ENCODE measurements at places on chromosomes 13 and 19. TPM values are rescaled to one million over a fixed set of nuclear protein-coding genes. Genes with fewer than 3 reads are reported as not detected.

Gene TUBA3C
- not detected for polyA plus RNA-seq

- no peak for DNase-seq
Measured at GRCh38 chr13:92384410-92384809, 842.2 kb upstream of the GPC6 start.

GRCh38 chr19:46976845-46977320 is 42.8 kb upstream of the NPAS1 start:
- no peak for DNase-seq

- DNase-seq, result no peak
Measured at GRCh38 chr19:49154279-49154678, 917 bp downstream of the HRC start.

DNA sequence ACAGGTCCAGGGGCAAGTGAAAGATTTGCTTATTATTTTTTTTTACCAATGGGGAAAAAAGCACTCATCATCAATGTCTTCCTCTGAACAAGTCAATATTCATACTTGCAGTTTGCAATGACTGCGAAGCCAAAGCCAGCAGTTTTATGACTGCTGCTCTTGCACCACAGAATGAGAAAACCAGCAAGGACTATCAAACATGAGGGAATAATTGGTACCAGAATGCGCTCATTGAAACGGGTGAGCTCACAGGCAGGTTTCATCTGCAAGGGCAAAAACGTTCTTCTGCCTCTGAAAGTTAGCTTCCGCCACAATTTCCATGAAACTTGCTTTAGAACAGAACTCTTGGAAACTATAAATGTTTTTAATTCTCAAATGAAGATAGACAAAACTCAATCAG is 5.5 kb downstream of the DLEU7 start:
- no peak for DNase-seq

DNA sequence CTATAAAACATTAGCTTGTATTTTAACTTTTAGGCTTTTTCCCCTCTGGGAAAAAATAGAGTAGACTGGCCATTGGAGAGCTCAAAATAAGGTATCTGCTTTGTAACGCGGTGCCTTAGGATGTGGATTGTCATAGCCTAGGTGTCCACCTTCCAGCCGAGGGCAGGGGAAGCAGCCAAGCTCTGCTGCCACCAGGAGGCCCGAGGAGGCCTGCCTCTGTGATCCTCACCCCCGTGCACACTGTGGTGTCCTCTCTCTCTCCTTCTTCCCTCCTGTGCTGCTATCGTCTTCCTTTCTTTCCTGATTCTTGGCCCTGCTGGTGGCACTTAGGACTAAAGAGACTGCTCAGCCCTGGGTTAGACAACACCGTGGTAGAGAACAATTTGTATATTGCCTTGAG is 11.3 kb downstream of the HNRNPM start:
- no peak for DNase-seq

DNA sequence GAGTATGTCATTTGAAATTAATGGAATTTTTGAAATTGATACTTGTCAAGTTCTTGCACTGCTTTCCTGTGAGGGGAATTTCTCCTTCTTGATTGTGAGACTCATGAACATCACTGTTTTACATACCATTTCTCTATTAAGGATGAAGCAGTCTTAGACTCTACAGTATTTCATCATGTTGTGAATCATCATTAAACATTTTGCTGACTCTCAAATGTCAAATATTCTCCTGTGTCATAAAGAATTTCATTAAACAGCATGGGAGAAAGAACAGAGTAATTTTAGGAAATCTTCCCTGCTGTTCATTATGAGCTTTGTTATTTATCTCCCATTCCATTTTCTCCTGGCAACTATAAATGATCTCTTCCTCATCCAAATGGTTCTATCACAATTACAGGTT is 729.0 kb downstream of the PCDH9 start:
- DNase-seq, result no peak

DNA sequence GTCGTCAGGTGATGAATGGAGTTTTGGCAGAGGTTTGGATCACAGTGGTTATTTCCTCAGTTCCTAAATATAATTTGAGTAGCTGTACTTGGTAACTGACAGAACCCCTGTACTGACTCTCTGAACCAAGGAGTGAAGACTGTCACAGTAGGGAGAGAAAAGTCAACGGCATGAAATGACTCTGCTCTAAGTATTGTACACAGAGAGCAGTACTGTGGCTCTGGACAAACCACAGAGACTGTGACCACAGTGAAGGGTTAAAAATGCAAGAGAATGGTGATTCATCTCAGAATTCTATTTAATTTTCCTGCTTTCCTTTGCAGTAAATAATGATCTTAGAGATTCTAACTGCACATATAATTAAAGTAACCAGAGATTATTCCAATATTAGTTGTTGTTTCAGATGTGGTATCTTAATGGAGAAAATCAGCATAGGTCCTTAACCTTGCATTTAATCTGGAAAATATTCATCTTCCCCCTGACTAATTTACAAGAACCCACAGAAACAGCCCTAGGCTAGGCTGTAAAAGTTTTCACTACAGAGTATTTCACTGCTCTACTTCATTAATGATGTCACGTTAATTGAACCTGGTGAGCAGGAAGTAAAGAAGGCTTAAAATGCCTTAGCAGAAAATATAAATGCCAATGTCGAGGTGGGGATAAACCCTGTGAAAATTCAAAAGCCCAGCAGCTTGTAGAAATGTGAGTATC is 221.9 kb downstream of the LIG4 start:
- DNase-seq, result no peak

DNA sequence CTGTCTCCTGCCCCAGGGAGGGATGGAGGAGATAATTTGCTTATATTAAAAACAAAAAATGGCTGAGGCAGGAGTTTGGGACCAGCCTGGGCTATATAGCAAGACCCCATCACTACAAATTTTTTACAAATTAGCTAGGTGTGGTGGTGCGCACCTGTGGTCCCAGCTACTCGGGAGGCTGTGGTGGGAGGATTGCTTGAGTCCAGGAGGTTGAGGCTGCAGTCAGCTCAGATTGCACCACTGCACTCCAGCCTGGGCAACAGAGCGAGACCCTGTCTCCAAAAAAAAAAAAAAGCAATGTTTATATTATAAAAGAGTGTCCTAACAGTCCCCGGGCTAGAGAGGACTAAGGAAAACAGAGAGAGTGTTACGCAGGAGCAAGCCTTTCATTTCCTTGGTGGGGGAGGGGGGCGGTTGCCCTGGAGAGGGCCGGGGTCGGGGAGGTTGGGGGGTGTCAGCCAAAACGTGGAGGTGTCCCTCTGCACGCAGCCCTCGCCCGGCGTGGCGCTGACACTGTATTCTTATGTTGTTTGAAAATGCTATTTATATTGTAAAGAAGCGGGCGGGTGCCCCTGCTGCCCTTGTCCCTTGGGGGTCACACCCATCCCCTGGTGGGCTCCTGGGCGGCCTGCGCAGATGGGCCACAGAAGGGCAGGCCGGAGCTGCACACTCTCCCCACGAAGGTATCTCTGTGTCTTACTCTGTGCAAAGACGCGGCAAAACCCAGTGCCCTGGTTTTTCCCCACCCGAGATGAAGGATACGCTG is 184.0 kb downstream of the KDM4B start:
- no peak for DNase-seq

DNA sequence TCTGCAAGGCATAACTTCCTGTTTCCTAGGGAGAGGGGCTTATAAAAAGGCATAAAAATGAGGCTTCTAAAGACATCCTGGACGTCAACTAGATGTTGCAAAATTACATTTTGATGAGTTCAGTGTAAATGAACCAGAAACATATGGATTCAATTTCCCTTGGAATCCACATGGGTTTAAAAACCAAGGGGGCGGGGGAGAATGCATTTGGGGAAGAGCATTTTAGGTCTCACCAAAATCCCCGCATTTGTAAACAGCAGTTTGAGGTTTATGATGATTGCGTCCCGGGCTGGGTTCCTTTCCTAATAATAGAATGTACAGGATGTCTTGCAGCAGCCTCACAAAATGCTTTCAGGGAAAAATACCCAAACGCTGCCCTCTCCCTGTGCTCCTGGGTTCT is 407.8 kb downstream of the ZNF536 start:
- peak; percentile 26 for DNase-seq

DNA sequence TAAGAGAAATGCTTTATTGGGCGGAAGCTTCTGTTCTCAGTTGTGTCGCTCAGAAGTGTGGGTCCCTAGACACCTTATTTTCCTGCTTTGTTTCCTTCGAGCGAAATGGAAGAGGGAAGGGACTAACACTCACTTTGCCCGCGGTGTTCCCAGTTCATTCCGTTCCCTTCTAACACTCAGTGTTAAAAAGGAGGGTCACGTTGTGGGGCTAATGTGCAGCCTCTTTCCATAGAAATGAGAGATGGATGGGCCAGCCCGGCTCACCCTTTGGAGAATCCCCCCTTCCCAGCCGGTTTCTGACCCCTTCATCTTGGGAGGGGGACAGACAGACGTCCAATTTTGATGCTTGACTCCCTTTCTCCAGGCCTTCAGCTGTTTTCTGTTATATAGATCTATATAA is 2.3 kb downstream of the ATP11A start:
- no peak for DNase-seq

Gene NKG7
- 5.7 TPM for polyA plus RNA-seq

- no peak for DNase-seq
Measured at GRCh38 chr13:100746953-100747683, 72.5 kb upstream of the TMTC4 start.

Gene ZNF606
- 32.6 TPM for polyA plus RNA-seq

DNA sequence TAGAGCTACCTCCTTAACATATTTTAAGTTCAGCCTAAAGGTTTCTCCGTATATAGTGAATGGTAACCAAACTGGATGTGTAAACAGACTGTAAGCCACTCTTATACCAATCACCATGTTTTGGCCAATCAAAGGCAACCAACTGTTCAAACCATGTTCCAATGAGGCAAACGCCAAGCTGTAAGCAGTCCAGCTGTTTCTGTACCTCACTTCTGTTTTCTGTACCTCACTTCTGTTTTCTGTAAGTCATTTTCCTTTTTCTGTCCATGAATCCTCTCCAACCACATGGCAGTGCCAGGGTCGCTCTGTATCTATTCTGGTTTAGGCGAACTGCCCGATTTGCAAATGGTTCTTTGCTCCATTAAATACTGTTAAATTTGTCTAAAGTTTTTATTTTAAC is 24.4 kb downstream of the COMMD6 start:
- DNase-seq, result no peak

DNA sequence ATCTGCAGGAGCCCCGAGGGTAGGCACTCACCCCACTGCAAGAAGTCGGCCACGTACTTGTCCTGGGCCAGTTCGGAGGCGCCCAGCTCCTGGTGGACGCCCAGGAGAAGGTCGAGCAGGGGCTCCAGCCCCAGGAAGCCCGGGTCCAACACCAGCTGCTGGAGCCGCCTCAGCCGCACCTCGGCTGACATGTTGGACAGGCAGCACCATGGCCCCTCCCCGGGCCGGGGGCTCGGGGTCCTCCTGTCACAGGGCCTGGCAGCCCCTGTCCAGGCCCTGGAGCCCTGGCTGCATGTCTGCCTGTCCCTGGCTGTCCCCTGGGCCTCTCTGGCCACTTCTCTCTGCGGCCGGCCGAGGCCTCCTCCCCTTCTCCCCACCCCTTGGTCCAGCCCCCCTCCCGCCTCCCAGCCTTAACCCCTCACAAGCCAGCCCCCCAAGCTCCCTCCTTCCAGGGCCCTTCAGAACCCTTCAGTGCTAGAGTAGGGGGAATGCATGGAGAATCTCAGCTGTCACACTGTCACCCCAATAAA is at the start of gene DMPK:
Gene DMPK, minus strand, starts transcription at position 329 of the 530 bp plus-strand sequence. Its CDS starts 138 bp downstream, at position 191.
- DNase-seq, result no peak
